ENCODE measurements at places on chromosomes 3 and 15.

DNA sequence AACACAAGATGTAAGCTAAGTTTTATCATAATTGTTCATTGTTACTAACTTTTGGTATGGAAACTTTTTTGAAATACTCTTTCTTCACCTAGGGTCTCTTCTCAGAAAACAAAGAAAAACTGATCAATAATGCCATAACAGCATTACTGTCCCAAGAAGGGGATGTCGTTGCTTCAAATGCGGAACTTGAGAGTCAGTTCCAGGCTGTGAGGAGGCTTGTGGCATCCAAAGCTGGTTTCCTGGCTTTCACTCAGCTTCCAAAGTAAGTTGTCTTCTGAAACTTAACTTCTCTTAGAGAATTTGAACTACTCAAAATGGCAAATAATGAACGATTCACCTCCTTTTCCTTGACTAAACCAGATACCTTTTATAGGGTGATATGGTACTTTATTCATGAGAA lies 39.3 kb downstream of the DNAJC13 start:
- DNase-seq = no peak

GRCh38 chr15:92059036-92059970 lies 205.8 kb downstream of the SLCO3A1 start:
- DNase-seq = no peak

- no peak for DNase-seq
Measured at GRCh38 chr15:49723981-49724380, 103.1 kb downstream of the DTWD1 start.

- DNase-seq = no peak
Measured at GRCh38 chr15:68001811-68002210, 52.3 kb upstream of the PIAS1 start.

DNA sequence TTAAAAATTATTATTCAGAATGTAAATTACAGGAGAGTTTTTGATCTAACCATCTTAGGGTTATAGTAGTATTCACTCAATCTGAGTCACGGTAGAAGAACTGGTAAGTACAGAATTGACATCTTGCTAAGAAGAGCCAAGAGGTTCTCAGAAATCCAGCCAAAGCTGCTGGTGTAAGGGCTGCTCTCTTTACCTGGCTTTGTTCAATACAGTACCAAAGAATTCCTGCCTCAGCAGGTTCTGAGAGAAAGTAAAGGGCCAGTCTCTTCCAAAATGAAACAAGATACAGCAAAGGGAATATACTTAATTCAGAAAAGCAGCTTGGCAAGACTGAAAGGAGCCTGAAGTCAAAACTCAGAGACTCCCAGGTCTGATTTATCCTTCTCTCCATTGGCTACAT lies 193.1 kb downstream of the TNIK start:
- DNase-seq = no peak

- no peak for DNase-seq
Measured at GRCh38 chr3:17634964-17635363, 107.5 kb downstream of the TBC1D5 start.

DNA sequence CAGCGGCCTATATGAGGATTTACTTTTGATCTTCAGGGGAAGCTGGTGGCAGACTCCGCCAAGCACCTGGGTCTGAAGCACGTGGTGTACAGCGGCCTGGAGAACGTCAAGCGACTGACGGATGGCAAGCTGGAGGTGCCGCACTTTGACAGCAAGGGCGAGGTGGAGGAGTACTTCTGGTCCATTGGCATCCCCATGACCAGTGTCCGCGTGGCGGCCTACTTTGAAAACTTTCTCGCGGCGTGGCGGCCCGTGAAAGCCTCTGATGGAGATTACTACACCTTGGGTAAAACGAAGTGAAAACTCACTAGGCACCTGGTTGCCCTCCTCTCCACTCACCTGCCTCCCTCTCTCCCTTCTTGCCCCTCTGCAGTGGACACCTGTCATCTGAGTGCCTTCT lies 33.8 kb upstream of the TRA2B start:
- no peak for DNase-seq

DNA sequence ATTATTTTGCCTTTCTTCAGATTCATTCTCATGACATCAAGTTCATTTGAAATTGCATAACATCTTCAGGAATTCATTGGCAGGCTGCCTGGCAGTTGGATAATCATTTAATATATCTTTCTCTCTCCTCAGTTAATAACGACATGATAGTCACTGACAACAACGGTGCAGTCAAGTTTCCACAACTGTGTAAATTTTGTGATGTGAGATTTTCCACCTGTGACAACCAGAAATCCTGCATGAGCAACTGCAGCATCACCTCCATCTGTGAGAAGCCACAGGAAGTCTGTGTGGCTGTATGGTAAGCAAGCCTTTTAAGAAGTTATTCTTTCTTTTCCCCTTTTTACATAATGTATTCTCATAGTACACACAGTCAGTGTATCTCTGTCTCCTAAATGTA lies 38.2 kb downstream of the TGFBR2 start:
- peak; percentile 48 for DNase-seq

- DNase-seq = no peak
Measured at GRCh38 chr3:111808439-111808838, 50.6 kb upstream of the PHLDB2 start.

DNA sequence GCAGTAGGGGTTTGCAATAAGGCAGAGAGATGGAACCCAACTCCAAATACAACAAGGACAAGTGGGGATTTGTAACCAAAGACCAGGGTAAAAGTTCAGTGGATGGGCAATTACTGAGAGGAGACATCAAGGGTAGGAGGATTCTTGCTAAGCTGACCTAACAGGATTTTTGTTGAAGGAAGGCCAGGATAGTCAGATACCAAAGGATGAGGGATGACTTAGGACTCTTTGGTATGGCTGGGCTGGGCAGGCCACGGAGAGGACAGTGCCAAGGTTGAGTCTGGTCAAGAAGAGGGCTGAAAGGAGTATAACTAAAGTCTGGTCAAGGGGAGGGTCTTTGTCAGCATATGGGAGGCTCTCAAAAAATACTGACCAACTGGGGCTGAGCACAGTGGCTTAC lies 85.3 kb upstream of the UBE2E2 start:
- no peak for DNase-seq

GRCh38 chr3:137347132-137347531 lies 389.3 kb downstream of the IL20RB start:
- DNase-seq = no peak

DNA sequence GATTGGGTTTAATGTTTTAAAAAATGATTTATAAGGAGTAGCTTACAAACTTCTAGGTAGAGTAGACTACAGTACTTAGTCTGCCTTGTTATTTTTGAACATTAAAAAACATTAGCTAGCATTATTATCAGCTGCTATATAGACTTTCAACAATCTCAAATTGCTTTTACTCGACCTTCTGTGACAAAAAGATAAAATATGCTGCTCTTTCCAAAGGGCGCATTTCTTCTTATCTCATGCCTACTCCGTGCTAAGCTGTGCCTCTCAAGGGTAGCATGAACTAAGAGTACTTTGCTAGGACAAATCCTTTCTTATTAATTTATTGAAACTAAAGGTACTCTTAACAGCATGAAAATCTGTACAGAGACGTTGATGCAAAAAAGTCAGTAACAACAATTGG lies 71.3 kb downstream of the SPRED1 start:
- DNase-seq = no peak

GRCh38 chr15:55468321-55468720 lies 39.7 kb downstream of the DNAAF4 start:
- no peak for DNase-seq

DNA sequence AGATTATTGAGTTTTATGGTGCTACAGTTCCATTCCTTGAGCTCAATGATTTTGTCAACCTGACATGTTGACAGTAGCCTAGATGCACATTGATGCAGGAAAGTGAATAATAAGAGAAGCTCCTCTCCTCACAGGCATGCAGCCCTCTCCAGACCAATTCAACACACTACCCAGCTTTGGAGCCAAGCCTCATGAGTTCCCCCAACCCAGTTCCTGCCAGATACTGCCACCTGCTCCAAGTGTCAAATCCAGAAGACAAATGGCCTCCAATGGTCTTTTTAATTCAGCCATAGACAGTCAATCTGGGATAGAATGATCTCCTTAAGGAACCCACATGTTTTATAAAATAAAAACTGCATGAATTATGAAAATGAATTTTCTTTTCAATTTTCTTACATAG lies 83.7 kb upstream of the ARHGEF3 start:
- DNase-seq = no peak

DNA sequence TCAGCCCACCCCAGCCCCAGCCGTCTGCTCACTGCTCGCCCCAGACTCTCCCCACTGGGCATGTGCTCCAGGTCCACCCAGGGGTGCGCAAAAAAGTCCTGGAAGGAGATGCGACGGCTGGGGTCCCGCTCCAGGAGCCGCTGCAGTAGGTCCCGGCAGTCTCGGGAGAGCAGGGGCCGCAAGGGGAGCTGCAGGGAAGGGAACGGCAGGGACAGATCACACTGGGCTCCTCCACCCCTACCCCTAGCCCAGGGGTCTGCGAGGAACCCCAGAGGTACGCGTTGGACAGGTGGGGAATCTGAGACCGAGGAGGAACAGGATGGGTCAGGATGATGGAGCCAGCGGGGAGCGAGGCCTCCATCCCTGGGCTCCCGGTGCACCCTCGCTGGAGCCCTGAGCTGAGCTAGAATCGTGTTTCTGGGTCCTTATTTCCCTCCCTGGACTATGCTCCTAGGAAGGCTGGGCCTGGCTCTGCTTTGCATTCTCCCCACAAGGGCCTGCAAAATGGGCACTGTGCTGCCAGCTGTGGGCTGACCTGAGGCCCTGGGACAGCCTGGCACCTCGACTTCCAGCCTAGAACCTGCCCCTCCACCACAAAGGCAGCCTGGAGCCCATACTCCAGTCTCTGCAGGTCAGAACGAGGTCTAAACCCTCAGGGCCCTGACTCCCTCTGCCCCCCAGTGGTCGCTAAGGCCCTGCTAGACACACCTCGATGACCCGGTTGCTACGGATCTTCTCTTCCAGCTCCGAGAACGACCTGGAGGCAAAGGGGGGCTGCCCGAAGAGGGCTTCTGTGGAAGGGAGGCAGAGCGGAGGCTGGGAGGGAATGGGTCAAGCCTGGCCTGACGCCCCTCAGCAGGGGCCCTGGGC lies 3.2 kb downstream of the ULK3 start:
- no peak for DNase-seq

DNA sequence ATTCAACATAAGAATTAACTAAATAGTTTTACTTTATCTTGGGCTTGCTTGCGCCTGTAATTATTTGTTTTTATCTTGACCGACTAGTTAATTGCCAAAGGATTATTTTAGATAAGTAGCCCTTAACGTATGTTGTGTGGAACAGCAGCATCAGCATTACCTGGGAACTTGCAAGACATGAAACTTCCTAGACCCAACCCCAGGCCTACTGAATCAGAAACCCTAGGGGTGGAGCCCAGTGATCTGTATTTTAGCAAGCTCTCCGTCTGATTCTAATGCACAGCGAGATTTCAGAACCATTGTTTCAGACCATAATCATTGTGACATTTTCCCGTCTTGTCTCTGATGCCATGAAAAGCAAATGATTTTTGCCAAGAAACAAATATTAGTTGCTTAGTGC lies 31.1 kb downstream of the FILIP1L start:
- DNase-seq = no peak

DNA sequence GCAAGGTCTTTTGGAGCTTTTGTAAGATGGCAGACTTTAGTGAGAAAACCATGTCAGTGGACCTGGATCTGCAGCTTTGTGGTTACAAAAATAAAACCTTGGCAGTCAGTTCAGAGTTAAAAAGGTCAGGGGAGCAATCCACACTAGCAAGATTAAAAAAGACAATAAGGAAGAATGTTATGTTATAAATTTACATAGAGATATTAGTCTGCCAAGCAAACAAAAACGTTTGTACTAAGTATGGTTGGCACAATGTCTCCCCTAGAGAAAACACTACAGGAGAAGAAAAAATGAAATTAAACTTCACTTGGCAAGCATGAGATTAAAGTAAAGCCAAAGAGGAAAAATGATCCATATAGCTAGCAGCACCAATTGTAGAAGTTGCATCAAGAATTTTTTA lies 205.0 kb downstream of the LSAMP start:
- no peak for DNase-seq

GRCh38 chr3:123457841-123458240 lies 9.0 kb upstream of the ADCY5 start:
- no peak for DNase-seq

GRCh38 chr3:71168880-71169411 lies 414.6 kb downstream of the FOXP1 start:
- no peak for DNase-seq

DNA sequence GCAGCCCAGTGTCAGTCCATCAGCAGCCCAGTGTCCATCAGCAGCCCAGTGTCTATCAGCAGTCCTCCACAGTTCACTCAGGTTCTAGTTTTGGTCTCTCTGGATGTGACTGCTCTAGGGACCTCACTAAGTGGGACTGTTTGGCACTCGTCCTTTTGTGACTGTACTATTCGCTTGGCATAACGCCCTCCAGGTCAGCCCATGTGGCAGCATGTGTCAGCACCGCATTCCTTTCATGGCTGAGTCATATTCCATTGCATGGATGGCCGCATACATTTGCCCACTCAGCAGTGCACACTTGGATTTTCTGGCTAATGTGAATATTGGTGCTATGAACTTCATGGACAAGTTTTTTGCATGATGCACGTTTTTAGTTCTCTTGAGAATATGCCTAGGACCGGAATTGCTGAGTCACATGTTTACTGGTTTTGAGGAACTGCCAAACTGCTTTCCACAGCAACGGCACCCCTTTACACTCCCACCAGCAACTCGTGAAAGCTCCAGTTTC lies 16.4 kb downstream of the CHST13 start:
- no peak for DNase-seq

GRCh38 chr3:55339819-55340218 lies 147.3 kb downstream of the WNT5A start:
- no peak for DNase-seq

- DNase-seq = no peak
Measured at GRCh38 chr3:37086918-37087317, 87.5 kb downstream of the LRRFIP2 start.

GRCh38 chr15:81111510-81112470 lies 22.3 kb upstream of the CFAP161 start:
- no peak for DNase-seq

- no peak for DNase-seq
Measured at GRCh38 chr15:55255714-55256113, 33.9 kb downstream of the RAB27A start.

DNA sequence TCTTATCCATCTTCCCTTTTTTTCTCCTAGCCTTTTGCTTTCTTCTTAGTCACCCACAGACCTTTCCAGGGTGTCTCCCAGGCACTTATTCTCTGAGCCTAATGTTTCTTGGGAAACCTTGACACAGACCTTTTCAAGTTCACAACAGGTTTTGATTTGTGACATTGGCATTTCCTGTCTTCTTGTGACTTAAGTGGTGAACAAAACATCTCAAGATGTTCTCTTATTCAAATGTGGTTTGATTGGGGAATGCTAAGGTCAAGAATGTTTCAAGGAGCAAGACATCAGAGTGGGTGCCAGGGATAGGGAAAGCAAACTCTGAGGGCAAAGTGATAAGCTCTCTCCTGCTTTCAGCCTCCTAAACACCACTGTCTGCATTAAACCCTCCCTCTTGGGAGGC lies 68.2 kb upstream of the GSK3B start:
- DNase-seq = no peak

GRCh38 chr3:122766430-122766829 lies 27.2 kb downstream of the HSPBAP1 start:
- no peak for DNase-seq

GRCh38 chr3:67335813-67336212 lies 318.6 kb downstream of the SUCLG2 start:
- DNase-seq = no peak
